ENCODE measurements at places on chromosomes 4 and X. TPM values are rescaled to one million over a fixed set of nuclear protein-coding genes. Genes with fewer than 3 reads are reported as not detected.

The ARHGAP36 gene
- not detected for total RNA-seq

The FOXP3 gene
- total RNA-seq: not detected

DNA sequence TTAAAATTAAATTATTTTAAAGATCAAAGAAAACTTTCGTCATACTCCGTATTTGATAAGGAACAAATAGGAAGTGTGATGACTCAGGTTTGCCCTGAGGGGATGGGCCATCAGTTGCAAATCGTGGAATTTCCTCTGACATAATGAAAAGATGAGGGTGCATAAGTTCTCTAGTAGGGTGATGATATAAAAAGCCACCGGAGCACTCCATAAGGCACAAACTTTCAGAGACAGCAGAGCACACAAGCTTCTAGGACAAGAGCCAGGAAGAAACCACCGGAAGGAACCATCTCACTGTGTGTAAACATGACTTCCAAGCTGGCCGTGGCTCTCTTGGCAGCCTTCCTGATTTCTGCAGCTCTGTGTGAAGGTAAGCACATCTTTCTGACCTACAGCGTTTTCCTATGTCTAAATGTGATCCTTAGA lies at the start of gene CXCL8:
TSS of gene CXCL8 (plus strand) at position 217 of the 426 bp plus-strand sequence. CDS start at position 307, 90 bp downstream.
- H3K36me3 ChIP-seq: no peaks in the 10 kb centered on the region
- no peaks in the 10 kb centered on the region for H3K27me3 ChIP-seq
- peak within 1 kb of the TSS; percentile 14 for H3K4me3 ChIP-seq
- peak within 1 kb of the TSS; percentile 12 for H3K27ac ChIP-seq
- H3K4me1 ChIP-seq: peaks cover 11% of the 10 kb centered on the region

The EDNRA gene
- total RNA-seq: 4.9 TPM

- peak overlapping the region; percentile 69 for H3K27ac ChIP-seq
- no peak for DNase-seq
- no peaks in the 10 kb centered on the region for H3K27me3 ChIP-seq
- H3K36me3 ChIP-seq: no peaks in the 10 kb centered on the region
- H3K4me3 ChIP-seq: no peak overlapping the region
Measured at GRCh38 chr4:119103263-119103662, 32.4 kb upstream of the MYOZ2 start.

The MGARP gene
- total RNA-seq: not detected

The UGT2B11 gene
- not detected for total RNA-seq

DNA sequence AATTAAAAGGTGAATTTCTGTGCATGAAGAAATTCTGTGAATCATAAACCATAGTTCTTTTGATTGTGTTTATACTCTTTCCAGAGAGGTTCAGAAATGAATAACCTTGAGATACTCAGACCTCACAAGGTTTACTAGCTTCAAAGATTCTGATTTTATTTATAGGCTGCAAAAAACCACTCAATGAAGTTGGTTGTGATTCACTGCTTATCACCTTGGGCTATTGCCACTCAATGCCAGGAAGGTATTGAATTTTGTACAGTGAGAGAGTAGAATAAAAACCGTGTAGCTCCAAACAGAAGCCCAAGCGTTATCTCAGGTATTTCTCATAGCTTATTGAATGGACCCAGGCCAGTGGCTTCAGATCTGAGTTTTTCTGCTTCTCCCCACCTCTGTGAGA lies 118.7 kb downstream of the FHIP1A start:
- no peak overlapping the region for H3K27ac ChIP-seq
- DNase-seq: no peak
- H3K36me3 ChIP-seq: no peaks in the 10 kb centered on the region
- no peaks in the 10 kb centered on the region for H3K27me3 ChIP-seq
- H3K4me1 ChIP-seq: no peaks in the 10 kb centered on the region

DNA sequence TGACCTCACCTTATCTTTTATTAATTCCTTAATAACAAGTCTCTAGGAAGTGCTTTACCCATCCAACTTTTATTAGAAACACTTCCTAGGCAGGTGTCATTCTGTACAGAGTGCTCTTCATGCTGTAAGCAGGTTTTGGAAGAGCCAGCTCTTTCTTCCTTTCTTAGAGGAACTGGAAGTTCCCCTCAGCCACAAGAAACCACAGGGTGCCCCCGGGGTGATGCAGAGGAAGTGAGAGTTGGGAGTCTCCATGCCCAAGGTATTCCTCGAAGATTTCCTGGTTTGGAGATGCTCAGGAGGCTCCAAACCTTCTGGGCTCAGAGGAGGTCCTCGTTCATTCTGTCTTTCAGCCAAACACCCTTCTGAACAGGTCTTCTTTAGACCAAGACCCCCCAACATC lies 83.8 kb downstream of the EGF start:
- H3K27ac ChIP-seq: no peak overlapping the region
- no peaks in the 10 kb centered on the region for H3K4me1 ChIP-seq
- no peaks in the 10 kb centered on the region for H3K36me3 ChIP-seq
- no peaks in the 10 kb centered on the region for H3K27me3 ChIP-seq

DNA sequence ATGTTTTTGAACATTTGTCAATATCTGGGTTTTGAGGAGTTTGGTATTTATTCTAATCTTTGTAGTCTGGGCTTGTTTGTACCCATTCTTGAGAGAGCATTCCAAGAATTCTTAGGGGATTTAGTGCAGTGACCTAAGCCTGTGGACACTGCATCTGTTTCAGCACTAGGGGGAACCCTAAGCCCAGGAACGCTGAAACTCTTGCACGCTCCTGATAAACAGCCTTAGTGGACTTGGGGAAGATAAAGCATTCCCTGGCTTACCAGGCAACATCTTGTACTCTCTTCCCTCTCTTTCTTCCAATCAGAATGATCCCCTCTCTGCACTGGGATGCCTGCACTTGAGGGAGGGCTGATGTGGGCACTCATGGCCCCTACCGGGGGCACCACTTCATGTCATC lies 654.9 kb upstream of the HTR2C start:
- H3K4me1 ChIP-seq: no peaks in the 10 kb centered on the region
- DNase-seq: peak; percentile 35
- no peak overlapping the region for H3K27ac ChIP-seq
- H3K4me3 ChIP-seq: no peak overlapping the region
- H3K36me3 ChIP-seq: no peaks in the 10 kb centered on the region
- H3K27me3 ChIP-seq: no peaks in the 10 kb centered on the region

GRCh38 chr4:4574792-4575191 lies 32.9 kb upstream of the STX18 start:
- H3K4me3 ChIP-seq: peak overlapping the region; percentile 74
- DNase-seq: no peak
- no peaks in the 10 kb centered on the region for H3K36me3 ChIP-seq
- H3K27me3 ChIP-seq: no peaks in the 10 kb centered on the region
- H3K4me1 ChIP-seq: no peaks in the 10 kb centered on the region

The TASL gene
- 6.4 TPM for total RNA-seq

The SSX4B gene
- not detected for total RNA-seq

GRCh38 chr4:102601586-102602227 lies 100.5 kb downstream of the NFKB1 start:
- DNase-seq: no peak
- H3K27ac ChIP-seq: no peak overlapping the region
- H3K36me3 ChIP-seq: peaks cover 93% of the 10 kb centered on the region
- no peaks in the 10 kb centered on the region for H3K27me3 ChIP-seq
- H3K4me1 ChIP-seq: no peaks in the 10 kb centered on the region

- no peak for DNase-seq
- H3K4me1 ChIP-seq: no peaks in the 10 kb centered on the region
- no peaks in the 10 kb centered on the region for H3K27me3 ChIP-seq
- H3K36me3 ChIP-seq: no peaks in the 10 kb centered on the region
- H3K4me3 ChIP-seq: no peak overlapping the region
- no peak overlapping the region for H3K27ac ChIP-seq
Measured at GRCh38 chrX:68508799-68509198, 9.9 kb downstream of the YIPF6 start.

GRCh38 chr4:38386654-38387188 lies 277.3 kb upstream of the KLF3 start:
- H3K4me3 ChIP-seq: no peak overlapping the region
- H3K4me1 ChIP-seq: peaks cover 59% of the 10 kb centered on the region
- H3K36me3 ChIP-seq: no peaks in the 10 kb centered on the region
- no peak for DNase-seq

The OPHN1 gene
- total RNA-seq: 5.5 TPM

GRCh38 chrX:100895365-100896075 lies 21.4 kb upstream of the NOX1 start:
- peak; percentile 33 for DNase-seq
- no peak overlapping the region for H3K4me3 ChIP-seq
- no peaks in the 10 kb centered on the region for H3K4me1 ChIP-seq
- no peaks in the 10 kb centered on the region for H3K27me3 ChIP-seq
- H3K27ac ChIP-seq: no peak overlapping the region

DNA sequence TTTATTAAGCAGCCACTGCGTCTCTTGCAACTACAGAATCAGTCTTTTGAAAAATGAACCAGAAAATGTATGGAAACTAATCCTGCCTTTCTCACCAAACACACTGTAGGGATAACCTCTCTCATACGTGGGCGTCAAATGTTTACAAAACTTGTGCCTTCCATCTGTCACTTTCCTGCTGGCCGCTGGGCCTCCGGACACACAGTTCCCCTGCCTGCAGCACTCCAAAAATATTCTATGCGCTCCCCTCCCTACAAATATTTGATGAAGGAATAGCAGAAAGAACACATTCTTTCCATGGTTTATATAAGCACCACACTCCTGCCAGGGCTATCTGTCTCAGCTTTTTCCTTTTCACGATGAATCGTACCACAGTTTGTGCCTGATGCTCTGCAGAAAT lies 14.9 kb upstream of the CYTL1 start:
- H3K4me3 ChIP-seq: no peak overlapping the region
- DNase-seq: no peak
- no peaks in the 10 kb centered on the region for H3K36me3 ChIP-seq
- no peak overlapping the region for H3K27ac ChIP-seq
- H3K4me1 ChIP-seq: peaks cover 49% of the 10 kb centered on the region

DNA sequence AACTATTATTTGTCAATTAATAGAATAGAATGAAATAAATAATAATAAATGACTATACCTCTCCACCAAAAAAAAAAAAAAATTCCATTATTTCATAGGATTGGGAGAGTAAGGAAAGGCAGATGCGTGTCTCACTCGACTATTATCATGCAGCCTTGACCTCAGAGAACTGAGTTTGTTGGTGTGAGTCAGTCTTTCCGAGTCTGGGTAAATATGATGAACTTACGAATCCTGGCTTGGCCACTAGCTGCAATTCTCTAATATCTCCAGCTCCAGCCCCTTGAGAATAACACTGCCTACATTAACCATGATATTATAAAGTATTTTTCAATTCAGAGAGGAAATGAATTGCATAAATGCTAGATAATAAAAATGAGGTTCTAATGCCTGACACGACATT lies 46.6 kb upstream of the DHX15 start:
- no peaks in the 10 kb centered on the region for H3K27me3 ChIP-seq
- DNase-seq: no peak
- H3K36me3 ChIP-seq: no peaks in the 10 kb centered on the region

- no peaks in the 10 kb centered on the region for H3K27me3 ChIP-seq
- H3K36me3 ChIP-seq: no peaks in the 10 kb centered on the region
- DNase-seq: no peak
- no peak overlapping the region for H3K4me3 ChIP-seq
- no peak overlapping the region for H3K27ac ChIP-seq
Measured at GRCh38 chr4:118348886-118349285, 3.9 kb downstream of the PRSS12 start.

GRCh38 chrX:43860646-43861370 lies 21.4 kb downstream of the MAOB start:
- H3K27ac ChIP-seq: no peak overlapping the region
- no peak for DNase-seq
- no peaks in the 10 kb centered on the region for H3K36me3 ChIP-seq

The TCEAL6 gene
- not detected for total RNA-seq

DNA sequence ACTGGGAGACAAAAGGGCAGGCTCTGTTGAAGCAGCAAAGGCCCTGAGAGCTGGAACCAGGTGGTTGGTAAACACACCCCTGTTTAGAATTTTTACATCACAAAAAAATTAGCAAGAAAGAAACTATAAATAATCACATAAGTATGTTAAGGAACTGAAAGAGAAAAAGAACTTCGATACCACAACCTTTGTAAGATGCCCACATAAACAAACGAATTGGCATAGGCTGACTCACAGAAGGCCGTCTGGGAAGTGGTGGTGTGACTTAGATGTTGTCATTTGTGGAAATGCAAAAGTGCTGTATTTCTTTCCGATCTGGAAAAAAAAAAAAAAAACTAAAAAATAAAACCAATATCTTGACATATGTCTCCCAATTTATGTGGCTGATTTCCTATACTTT lies 235.1 kb downstream of the USP46 start:
- H3K4me1 ChIP-seq: no peaks in the 10 kb centered on the region
- H3K36me3 ChIP-seq: no peaks in the 10 kb centered on the region
- no peak for DNase-seq

DNA sequence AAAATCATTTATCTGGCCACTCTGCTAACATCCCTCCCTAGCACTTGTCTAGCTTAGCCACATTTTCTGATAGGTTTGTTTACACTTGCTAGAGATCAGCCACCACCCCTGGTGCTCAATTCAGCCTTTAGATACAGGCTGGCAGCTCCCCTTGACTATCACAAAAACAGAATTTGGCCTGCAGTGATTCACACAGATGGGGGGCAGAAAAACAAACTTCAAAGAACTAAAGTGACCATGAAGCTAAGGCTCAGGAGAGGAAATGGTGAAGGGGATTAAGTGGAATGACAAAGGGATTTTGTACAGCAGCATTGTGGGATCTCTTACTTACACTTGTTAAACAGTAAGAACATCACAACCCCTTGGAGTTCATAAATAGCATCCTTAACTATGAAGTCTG lies 1718.0 kb upstream of the PCDH7 start:
- H3K27ac ChIP-seq: no peak overlapping the region
- H3K36me3 ChIP-seq: no peaks in the 10 kb centered on the region
- DNase-seq: no peak
- no peaks in the 10 kb centered on the region for H3K4me1 ChIP-seq

DNA sequence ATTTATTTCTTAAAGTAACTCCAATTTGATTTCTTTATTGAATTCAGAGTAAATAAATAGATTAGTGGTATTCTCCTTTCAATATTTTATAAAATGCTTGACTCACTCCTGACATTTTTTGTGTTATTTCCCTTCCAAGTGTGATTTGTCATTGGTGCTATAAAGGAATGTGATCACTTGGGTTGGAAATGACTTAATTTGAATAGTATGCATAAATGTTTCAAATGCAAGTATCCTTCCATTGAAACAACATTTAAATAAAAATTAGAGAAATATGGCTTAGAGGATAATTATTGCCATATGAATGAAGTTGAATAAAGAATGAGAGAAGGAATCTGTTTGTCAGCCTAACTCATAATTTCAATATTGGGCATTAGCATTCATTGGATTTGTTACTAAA lies 182.7 kb downstream of the PABPC4L start:
- no peaks in the 10 kb centered on the region for H3K4me1 ChIP-seq
- DNase-seq: no peak
- H3K36me3 ChIP-seq: no peaks in the 10 kb centered on the region
- no peak overlapping the region for H3K27ac ChIP-seq
- H3K27me3 ChIP-seq: no peaks in the 10 kb centered on the region

The RHOXF2 gene
- total RNA-seq: not detected

The SMARCA5 gene
- 19.4 TPM for total RNA-seq

- no peak overlapping the region for H3K27ac ChIP-seq
- no peaks in the 10 kb centered on the region for H3K27me3 ChIP-seq
- no peak overlapping the region for H3K4me3 ChIP-seq
- DNase-seq: peak; percentile 2
Measured at GRCh38 chr4:30281986-30282385, 438.2 kb upstream of the PCDH7 start.

The TCEAL9 gene
- total RNA-seq: 23.5 TPM

- no peak overlapping the region for H3K4me3 ChIP-seq
- no peak for DNase-seq
- H3K36me3 ChIP-seq: peaks cover 99% of the 10 kb centered on the region
- no peaks in the 10 kb centered on the region for H3K4me1 ChIP-seq
- H3K27ac ChIP-seq: no peak overlapping the region
Measured at GRCh38 chr4:3221996-3222395, 27.0 kb upstream of the MSANTD1 start.

All from stomach (tissue), 19 donors.